ENCODE measurements at places on chromosomes 12 and 14. TPM values are rescaled to one million over a fixed set of nuclear protein-coding genes. Genes with fewer than 3 reads are reported as not detected.

GRCh38 chr12:108442067-108442466 lies 73.0 kb upstream of the FICD start:
- no peak overlapping the region for H3K4me3 ChIP-seq
- H3K4me1 ChIP-seq: peaks cover 2% of the 10 kb centered on the region
- no peak overlapping the region for H3K27ac ChIP-seq
- no peak for DNase-seq

DNA sequence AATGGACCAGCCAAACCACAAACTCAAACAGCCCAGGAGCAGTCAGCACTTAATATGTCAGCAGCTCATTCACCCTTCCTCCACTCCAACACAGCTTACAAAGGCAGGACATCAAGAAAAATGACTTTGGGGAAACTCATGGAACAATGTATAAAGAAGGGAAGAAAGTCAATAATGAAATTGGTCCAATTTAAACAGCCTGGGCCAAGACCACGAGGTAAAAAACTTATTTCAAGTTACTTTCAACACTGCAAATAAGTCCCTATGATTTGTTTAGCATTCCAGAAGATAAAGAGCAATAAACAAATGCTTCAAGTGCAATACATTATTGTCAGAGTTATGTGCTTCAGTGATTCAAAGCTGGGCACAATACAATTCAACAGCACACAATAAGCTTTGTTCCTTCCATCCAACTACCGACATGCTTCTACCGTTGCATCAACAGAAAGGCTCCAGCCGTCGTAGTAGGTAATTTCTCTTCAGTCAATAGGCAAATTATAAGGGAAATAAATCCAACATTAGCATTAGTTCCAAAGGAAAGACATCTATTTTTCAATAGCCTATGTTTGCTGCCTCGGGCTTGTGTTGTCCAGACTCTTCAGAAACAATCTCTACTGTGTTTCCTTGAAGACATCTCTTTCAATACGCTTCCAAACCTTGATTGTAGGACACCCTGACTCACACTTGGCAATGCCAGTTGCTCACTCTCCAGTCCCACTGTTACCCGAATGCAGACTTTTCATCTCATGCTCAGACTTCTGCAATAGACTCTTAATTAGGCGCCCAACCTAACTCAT lies 225.7 kb downstream of the NUAK1 start:
- no peaks in the 10 kb centered on the region for H3K27me3 ChIP-seq
- no peaks in the 10 kb centered on the region for H3K36me3 ChIP-seq
- H3K4me1 ChIP-seq: no peaks in the 10 kb centered on the region
- no peak overlapping the region for H3K4me3 ChIP-seq
- no peak overlapping the region for H3K27ac ChIP-seq
- no peak for DNase-seq

DNA sequence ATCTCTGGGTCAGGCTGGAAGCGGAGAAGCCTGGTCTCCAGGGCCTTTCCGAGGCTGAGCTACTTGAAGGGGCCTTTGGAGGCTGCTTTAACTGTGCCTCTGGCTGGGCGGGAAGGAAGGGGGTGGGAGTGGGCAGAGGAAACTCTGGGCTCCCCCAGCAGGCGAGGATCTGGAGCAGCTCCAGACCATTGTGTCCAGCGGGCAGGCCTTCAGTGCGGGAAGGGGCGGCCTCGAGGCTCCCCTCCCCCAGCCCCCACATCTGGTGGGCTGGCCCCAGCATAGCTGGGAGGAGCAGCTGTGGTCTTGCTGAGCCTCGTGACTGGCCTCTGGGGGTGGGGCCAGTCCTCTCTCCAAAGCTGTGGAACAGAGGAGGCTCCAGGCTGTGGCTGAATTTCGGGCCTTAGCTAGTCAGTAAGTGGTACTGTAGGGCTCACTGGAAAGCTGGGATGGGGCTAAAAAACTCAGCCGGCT lies 3.4 kb downstream of the TAMALIN start:
- no peaks in the 10 kb centered on the region for H3K27me3 ChIP-seq
- H3K36me3 ChIP-seq: peaks cover 3% of the 10 kb centered on the region
- peak overlapping the region; percentile 20 for H3K4me3 ChIP-seq

- no peak for DNase-seq
- H3K4me3 ChIP-seq: no peak overlapping the region
- H3K27me3 ChIP-seq: no peaks in the 10 kb centered on the region
- peaks cover 16% of the 10 kb centered on the region for H3K36me3 ChIP-seq
- no peaks in the 10 kb centered on the region for H3K4me1 ChIP-seq
Observed at GRCh38 chr14:68871392-68871791, 78.5 kb upstream of the ZFP36L1 start.

DNA sequence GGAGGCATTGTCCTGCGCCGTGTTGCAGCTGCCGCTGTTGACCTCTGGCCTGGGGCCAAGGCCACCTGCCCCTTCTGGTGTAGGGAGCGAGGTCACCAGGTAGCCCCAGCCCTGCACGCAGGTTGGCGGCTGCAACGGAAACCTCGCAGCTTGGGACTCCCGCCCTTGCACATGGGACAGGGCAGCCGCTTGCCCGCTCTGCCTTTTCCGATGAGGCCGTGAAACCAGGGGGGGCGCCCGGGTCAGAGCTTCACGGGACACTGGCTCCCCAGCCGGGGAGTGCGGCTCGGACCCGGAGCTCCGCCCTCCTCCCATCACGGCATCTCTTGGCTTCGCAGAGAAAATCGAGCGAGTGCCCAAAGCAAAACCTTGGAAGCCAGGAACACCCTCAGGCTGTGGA lies 25.4 kb downstream of the DNAH10 start:
- H3K4me1 ChIP-seq: no peaks in the 10 kb centered on the region
- H3K4me3 ChIP-seq: no peak overlapping the region
- H3K36me3 ChIP-seq: no peaks in the 10 kb centered on the region
- no peak for DNase-seq
- H3K27ac ChIP-seq: no peak overlapping the region
- no peaks in the 10 kb centered on the region for H3K27me3 ChIP-seq

- no peak overlapping the region for H3K27ac ChIP-seq
- H3K36me3 ChIP-seq: no peaks in the 10 kb centered on the region
- DNase-seq: no peak
Observed at GRCh38 chr14:37583358-37584210, 11.5 kb downstream of the FOXA1 start.

Gene NEUROD4
- not detected for total RNA-seq

Gene TMEM179
- total RNA-seq: not detected

Measured in heart left ventricle (tissue), 16 donors.